ENCODE measurements at places on chromosomes 7 and 10. TPM values are rescaled to one million over a fixed set of nuclear protein-coding genes. Genes with fewer than 3 reads are reported as not detected.

The HSPB1 gene
- 2,222 TPM for total RNA-seq

The GNAT3 gene
- not detected for total RNA-seq

The SEPTIN7 gene
- total RNA-seq, result 234 TPM

The SPAM1 gene
- total RNA-seq, result not detected

The LOXL4 gene
- 1.6 TPM for total RNA-seq

- peak; percentile 38 for DNase-seq
Observed at GRCh38 chr10:86367152-86367951, 757 bp upstream of the GRID1 start.

DNA sequence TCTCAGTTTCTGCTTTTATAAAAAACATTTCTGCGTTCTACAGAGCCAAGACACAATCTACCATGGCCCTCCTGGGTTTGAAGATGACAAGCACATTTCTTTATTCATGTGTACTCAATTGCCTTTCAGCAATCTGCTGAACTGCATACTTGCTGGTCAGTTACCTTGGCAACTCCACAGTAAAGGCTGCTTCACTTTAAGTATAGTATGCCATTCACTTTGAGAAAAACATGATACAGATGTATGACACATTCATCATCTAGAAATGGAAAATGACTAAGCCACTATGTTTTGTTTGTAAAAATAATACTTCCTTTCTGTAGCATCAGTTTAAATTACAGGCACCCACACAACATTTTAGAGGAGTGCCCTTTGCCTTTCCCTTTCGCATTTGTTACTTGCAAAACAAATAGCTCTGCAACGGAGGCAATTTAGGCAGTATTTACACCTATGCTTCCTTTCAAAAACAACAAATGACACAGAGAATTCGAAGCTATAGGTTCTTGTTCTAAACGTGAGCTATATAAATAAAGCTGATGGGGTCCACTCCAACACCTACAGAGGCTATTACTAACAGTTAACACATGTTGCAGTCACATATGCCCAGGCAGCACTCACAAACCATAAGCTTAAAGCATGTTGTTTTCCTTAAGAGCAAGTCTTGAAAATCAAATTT lies 23.5 kb downstream of the SGCE start:
- no peak for DNase-seq

DNA sequence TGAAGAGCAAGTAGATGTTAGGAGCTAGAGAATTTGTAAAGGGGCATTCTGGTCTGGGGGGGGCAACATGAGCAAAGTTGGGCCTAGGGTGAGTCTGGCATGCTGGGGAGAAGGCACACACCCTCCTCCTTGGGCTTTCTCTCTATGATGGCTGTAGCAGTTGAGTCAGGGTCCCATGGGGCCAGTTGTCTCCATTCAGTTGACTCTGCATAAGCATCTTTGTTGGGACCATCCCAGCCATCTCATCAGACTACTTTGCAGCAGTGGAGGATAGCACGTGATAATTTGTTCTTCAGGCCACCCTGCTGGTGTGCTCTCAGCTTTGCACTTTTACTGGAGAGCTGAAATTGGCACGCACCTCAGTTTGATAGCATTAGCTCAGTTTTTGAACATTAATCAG lies 55.2 kb downstream of the LRMDA start:
- DNase-seq, result no peak

GRCh38 chr7:100801833-100802568 lies 25.3 kb downstream of the EPHB4 start:
- DNase-seq, result no peak

GRCh38 chr10:33047655-33048054 lies 89.6 kb upstream of the ITGB1 start:
- DNase-seq, result no peak

GRCh38 chr7:3243256-3243655 lies 57.8 kb upstream of the SDK1 start:
- DNase-seq, result no peak

DNA sequence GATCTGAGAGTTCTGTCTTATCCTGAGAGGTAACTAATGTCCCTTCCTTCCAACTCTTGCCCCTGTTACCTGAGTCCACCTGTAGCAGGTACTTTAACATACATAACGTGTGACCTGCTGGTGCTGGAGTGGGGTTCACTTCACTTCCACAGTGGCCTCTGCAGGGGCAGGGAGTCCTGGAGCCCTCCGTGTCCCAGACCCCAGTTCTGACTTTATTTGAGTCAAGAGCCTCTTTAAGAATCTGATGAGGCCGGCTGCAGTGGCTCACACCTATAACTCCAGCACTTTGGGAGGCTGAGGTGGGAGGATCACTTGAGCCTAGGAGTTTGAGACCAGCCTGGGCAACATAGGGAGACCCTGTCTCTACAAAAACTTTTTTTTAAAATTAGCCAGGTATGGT lies 117.0 kb upstream of the RET start:
- DNase-seq, result no peak

DNA sequence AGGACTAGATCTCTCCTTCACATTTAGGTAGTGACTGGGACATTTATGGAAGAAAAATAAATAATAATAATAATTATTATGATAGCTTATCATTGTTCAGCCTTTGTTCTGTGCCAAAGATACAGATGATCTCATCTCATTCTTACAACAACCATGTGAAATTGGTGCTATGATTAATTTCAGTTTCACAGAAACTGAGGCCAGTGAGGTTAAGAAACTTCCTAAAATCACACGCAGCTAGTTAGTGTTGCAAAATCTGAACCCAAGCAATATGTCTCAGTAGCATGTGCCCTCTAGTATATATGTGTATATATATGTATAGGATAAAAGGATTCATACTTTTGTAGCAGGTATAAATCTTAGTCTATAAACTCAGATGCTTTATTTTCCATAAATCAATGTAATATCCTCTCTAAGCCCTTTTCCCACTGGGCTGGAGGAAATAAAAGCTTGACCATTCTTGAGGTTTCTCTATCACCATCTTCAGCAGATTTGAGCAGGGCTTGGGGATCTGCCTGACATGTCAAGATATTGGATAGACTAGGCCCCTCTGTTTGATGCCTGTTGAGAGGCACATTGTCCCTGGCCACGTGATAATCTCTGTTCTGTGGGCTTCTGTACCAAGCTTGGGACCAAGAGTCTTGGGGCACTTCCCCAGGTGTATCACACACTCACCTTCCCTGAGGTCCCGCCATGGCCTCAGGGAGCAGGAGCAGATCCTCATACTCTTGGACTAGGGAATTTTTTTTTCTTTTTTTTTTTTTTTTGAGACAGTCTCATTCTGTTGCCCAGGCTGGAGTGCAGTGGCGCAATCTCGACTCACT lies 172.6 kb upstream of the NRP1 start:
- no peak for DNase-seq

GRCh38 chr10:111522551-111522950 lies 445.7 kb downstream of the ADRA2A start:
- DNase-seq, result no peak

DNA sequence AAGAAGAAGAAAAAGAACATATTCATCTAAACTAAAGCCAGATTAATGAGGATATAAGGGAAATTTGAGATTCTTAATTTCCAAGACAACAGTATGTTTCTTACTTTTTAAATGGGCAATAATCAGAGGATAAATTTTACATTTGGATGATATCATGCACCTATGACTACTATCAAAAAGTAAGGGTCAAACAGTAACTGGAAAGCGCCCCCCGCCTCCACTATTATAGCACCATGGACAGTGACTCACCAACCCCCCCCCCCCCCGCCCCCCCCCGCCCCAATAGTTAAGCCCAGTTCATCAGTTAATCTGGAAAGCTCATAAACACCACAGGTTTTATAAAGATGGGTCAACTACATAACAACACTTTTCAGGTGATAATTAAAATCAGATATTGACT lies 194.3 kb upstream of the DGKB start:
- DNase-seq, result no peak

DNA sequence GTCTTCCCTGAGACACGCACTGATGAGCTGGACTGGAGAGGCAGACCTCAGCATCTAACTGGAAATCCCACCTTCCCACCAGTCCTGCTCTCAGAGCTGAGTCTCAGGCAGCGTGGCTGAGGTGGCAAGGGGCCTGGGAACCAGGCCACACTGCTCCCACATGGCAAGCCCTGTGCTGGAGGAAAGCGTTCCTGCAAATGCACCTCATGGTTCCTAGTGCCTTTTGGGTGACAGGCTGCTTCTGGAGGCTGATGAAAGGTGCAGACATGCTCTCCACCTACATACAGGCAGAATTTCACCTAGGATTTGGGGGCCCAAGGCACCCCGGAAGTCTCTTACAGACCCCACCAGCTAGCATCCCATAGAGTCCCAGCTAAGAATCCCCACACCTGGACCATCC lies 432.9 kb upstream of the FOXK1 start:
- DNase-seq, result no peak

- DNase-seq, result no peak
Observed at GRCh38 chr10:46520941-46521340, 35.5 kb downstream of the GPRIN2 start.

- peak; percentile 12 for DNase-seq
Observed at GRCh38 chr10:120423431-120424197, 33.4 kb upstream of the PLPP4 start.
